Upper lobe of right lung (tissue), 1 donor: ENCODE measurements at places on chromosomes 6 and 20. TPM values are rescaled to one million over a fixed set of nuclear protein-coding genes. Genes with fewer than 3 reads are reported as not detected.
A peak's percentile ranks its signal among the peaks of the same experiment; 100 is the strongest.

The SPATS1 gene
- total RNA-seq = not detected

The NRSN1 gene
- total RNA-seq = not detected

DNA sequence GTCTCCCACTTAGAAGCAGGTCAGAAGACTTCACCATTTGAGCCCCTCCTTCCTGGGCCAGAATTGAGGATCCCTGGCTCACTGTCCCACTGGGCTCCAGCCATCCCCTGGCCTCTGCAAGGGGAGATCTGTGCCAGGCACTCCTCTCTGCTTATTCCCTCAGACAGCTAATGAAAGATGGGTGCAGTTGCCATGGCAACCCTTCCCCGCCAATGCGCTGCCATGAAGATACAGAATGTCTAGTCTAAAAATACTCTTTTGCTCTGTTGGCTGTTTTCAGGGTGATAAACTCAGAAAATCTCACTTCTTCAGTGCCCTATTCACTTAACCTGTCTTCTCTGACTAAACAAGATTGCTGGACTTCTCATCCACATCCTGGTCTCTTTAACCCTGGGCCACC is 13.6 kb upstream of the TTLL2 start:
- DNase-seq = no peak

- DNase-seq = no peak
These were observed 24.7 kb upstream of the HELZ2 start for GRCh38 chr20:63598479-63599395.

- no peak for DNase-seq
These were observed 77.8 kb downstream of the STMND1 start for GRCh38 chr6:17179530-17180073.

GRCh38 chr20:19909725-19910124 is 107.4 kb upstream of the NAA20 start:
- peak; percentile 73 for DNase-seq

- DNase-seq = no peak
These were observed 371.0 kb downstream of the TENT5A start for GRCh38 chr6:81381382-81381916.

GRCh38 chr6:137911675-137912191 is 44.7 kb downstream of the TNFAIP3 start:
- no peak for DNase-seq

DNA sequence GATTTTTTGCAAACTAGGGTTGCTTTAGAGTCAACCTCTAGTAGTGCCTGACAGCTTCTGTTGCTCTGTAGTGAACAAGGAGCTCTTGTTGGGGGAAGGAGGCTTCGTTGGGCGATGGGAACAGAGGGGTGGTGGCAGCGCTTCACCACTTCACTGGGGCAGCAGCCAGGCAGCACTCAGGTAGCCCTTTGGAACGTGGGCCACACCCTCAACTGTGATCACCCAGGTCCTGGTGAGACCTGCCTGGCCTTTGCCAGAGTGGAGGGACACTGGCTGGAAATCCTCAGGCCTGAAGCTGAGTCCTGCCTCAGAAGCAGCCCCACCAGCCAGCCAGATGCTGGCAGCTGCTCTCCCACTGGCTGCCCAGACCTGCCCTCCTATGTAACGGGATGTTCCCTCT is 10.4 kb upstream of the EDN3 start:
- no peak for DNase-seq

GRCh38 chr20:19129976-19130612 is 82.3 kb upstream of the SLC24A3 start:
- DNase-seq = no peak

DNA sequence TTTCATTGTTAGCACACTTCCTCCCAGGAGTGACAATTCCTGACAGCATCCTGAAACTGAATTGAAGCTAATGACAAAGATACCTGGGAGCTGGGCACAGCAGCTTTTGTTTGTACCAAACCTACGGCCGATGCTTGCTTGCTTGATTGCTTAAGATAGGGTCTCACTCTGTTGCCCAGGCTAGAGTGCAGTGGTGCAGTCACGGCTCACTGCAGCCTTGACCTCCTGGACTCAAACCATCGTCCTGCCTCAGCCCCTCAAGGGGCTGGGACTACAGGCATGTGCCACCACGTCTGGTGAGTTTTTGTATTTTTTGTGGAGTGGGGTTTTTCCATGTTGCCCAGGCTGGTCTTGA is 84.7 kb upstream of the SCP2D1 start:
- DNase-seq = no peak

DNA sequence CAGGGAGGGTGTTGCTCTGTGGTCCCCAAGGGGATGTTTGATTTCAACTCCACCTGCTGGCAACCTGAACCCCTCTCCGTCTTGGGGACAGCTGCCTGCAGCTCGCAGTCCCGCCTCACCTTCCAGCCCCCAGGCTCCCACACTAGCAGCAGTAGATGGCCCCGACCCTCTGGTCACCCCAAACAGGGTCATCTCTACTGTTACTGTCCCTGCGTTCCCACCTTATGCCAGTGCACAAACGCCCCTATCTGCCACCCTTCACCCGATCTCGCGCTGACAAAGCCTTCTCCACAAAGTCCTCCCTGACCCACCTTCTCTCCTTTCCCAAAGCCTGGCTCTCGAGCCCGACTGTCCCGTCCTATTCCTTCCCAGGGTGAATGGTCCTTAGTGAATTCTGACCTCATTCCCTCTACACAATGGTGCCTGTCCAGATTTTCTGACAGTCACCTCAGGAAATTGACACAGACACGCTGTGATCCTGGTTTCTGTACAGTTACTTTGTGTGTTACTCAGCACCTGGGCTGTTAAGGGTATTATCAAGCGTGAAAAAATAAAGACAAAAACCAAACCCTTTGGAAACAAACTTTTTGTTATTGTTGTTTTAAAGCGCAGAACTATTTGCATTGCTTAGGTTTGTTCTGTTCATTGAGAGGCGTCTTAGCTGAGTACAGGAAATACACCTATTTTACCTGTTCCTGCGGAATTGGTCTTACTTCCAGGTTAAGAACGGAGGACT is 728 bp downstream of the FUT9 start:
- no peak for DNase-seq

DNA sequence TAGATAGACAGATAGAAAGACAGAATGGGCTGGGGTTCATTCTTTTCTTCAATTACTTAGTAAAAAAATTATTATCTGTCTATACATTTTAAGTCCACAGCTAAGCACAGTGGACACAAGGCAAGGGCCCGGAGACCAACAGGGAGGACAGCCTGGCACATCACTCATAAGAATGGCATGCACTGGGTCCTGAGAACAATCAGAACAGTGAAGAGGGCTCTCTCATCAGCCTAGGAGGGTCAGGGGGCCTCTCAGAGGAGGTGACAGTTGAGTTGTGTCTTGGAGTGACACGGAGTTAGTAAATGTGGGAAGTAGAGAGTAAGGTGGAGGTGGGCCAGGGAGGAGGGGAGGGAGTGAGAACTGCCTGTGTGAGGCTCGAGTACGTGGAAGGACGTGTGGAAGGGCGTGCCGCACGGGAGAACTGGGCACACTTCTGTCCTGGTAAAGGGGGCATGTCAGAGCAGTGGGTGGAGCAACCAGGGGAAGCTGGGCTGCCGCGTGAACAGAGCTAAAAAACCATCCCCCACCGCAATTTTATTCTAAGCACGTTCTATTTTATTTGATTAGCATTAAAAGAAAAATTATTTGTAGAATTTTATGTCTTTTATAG is 45.1 kb upstream of the DSP start:
- DNase-seq = no peak

GRCh38 chr6:67883500-67884366 is 751.3 kb upstream of the ADGRB3 start:
- DNase-seq = no peak

GRCh38 chr6:33123732-33124524 is 48.1 kb downstream of the HLA-DPB1 start:
- no peak for DNase-seq

The CLVS2 gene
- total RNA-seq = not detected

The LY6G6C gene
- not detected for total RNA-seq

The ZC2HC1B gene
- not detected for total RNA-seq

The PHACTR1 gene
- 72.8 TPM for total RNA-seq

GRCh38 chr6:152981989-152982903 is 595 bp downstream of the FBXO5 start:
- DNase-seq = peak; percentile 63

DNA sequence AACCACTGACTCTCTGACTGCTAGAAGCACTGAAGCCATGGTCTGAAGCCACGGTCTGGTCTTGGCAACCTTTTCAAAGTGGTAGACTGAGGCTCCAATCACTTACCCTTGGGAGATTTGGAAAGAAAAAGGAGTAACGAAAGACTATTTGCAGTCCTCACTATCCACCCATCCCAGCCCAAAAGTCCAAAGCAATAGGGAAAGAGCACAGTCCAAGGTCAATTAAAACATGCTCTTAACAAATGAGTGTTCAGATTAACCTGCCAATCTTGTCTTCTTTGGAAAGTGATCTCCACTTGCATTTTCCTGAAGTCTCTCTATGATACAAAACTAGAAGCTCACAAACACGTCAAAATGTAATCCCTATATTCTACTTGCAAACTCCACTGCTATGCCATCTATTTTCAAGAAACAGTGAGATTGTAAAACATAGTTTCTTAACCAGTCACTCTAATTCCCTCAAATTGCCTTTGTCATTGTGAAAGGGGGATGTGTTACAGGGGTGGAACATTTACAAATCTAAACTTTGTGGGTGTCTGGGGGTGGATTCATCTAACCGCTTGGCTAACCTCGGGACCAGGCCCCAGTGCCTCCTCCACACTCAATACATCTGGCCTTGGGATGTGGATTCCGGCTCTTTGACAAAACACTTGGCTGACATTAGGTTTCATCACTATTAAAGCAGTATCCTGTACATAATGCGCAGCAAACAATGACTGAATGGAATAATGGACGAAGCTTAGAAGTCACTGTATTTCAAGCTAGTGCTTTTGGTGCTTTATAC is 56.4 kb downstream of the B4GALT5 start:
- no peak for DNase-seq

The CTCFL gene
- total RNA-seq = not detected

DNA sequence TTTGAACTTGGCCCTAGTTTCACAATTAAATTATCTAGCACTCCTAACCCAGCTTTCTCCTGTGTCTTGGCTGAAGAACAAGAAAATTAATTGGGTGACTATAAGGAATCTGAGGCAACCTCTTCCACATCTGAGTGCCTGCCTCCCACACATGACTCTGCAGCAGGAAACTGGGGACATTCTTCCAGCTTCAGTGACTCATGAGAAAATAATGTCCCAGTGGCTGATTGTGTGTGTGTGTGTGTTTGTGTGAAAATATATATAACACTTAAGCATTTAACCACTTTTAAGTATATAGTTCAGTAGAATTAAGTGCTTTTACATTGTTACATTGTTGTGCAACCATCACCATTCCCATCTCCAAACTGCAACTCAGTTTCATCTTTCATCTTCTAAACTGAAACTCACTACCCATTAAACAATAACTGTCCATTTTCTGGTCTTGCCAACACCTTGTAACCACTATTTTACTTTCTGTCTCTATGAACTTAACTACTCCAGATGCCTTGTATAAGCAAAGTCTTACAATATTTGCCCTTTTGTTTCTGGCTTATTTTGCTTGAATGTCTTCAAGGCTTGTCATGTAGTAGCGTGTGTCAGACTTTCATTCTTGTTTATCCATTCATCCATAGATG is 8.7 kb downstream of the TRIM38 start:
- DNase-seq = no peak

GRCh38 chr20:47809161-47809960 is 24.1 kb upstream of the SULF2 start:
- no peak for DNase-seq

GRCh38 chr20:62830821-62831220 is 14.0 kb downstream of the COL9A3 start:
- DNase-seq = no peak

DNA sequence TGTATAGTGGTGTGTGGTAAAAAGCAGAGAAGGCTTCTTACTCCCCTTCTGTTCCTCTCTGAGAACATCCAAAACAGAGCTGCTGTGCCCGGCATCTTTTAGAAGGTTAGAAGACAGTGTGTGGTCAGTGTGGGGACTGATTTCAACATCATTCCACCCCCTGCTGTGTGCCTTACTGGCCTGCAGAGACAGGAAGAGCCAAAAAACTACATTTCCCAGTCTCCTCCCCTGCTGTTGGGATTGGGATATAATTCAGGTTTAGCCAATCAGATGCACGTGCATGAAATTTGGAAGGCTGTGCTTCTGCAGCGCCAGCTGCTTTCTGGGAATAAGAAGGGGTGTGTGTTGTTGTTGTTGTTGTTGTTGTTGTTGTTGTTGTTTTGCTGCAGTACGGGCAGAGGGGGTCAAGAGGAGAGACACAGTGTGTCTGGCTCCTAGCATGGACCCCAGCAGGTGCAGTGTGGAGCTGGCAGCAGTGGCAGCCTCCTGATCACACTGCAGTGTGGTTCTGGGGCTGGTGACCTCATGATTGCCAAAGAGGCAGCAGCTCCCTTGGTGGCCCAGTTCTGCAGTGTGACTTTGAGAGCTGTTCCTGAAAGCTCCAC is 74.7 kb downstream of the MRPL14 start:
- peak; percentile 72 for DNase-seq

The THEMIS gene
- 3.0 TPM for total RNA-seq
